Activated naive CD8-positive, alpha-beta T cell treated with anti-CD3 and anti-CD28 coated beads for 36 hours (primary cell): ENCODE measurements at places on chromosomes 2 and 18. TPM values are rescaled to one million over a fixed set of nuclear protein-coding genes. Genes with fewer than 3 reads are reported as not detected.

- DNase-seq, result no peak
Observed at GRCh38 chr2:4135765-4136164, 432.4 kb downstream of the DCDC2C start.

Gene GAL3ST2
- 0.31 TPM for total RNA-seq

Gene CCDC178
- total RNA-seq, result not detected

Gene PARD3B
- total RNA-seq, result 1.1 TPM

- no peak for DNase-seq
Observed at GRCh38 chr2:79855264-79856006, 342.6 kb downstream of the CTNNA2 start.

DNA sequence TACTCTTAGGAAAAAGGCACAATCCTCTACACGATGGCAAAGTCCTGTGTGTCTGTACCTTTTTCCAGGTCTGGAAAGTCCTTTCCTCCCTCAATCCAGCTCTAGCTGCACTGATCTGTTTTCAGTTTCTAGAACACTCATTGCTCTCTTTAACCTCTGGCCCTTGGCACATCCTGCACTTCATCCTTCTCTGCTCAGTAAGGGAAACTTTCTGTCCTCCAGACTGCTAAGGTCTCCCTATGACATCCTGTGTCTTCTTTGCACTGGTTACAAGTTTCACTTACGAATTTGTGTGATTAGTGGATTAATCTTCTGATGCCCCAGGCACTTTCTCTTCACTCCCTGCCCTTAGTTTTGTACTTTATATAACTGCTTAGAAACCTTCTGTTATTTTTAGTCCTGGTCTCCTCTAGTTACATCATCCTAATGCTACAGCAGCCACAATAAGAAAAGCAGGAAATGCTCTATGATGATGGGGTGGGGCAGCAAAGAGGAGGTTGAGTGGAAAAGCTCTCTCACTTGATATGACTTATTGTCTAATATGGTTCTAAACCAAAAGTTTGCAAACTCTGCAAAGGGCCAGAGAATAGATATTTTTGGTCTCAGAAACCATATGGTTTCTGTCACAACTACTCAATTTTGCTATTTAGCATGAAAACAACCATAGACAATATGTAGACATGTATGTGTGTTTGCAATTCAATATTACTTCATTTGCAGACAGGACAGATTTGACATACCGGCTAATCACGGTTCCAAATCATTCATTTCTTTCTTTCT lies 568.2 kb downstream of the THSD7B start:
- DNase-seq, result no peak

DNA sequence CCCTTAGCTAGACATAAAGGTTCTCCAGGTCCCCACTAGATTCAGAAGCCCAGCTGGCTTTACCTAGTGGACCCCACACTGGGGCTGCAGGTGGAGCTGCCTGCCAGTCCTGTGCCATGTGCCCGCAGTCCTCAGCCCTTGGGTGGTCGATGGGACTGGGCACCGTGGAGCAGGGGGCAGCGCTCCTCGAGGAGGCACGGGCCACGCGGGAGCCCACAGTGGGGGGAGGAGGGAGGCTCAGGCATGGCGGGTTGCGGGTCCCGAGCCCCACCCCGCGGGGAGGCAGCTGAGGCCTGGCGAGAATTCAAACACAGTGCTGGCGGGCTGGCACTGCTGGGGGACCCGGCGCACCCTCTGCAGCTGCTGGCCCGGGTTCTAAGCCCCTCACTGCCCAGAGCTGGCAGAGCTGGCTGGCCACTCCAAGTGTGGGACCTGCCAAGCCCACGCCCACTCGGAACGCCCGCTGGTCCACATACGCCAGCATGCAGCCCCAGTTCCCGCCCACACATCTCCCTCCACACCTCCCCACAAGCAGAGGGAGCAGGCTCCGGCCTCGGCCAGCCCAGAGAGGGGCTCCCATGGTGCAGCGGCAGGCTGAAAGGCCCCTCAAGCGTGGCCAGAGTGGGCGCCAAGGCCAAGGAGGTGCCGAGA lies 119.7 kb upstream of the NRXN1 start:
- DNase-seq, result no peak

- no peak for DNase-seq
Observed at GRCh38 chr2:160096409-160096808, 34.0 kb upstream of the PLA2R1 start.

DNA sequence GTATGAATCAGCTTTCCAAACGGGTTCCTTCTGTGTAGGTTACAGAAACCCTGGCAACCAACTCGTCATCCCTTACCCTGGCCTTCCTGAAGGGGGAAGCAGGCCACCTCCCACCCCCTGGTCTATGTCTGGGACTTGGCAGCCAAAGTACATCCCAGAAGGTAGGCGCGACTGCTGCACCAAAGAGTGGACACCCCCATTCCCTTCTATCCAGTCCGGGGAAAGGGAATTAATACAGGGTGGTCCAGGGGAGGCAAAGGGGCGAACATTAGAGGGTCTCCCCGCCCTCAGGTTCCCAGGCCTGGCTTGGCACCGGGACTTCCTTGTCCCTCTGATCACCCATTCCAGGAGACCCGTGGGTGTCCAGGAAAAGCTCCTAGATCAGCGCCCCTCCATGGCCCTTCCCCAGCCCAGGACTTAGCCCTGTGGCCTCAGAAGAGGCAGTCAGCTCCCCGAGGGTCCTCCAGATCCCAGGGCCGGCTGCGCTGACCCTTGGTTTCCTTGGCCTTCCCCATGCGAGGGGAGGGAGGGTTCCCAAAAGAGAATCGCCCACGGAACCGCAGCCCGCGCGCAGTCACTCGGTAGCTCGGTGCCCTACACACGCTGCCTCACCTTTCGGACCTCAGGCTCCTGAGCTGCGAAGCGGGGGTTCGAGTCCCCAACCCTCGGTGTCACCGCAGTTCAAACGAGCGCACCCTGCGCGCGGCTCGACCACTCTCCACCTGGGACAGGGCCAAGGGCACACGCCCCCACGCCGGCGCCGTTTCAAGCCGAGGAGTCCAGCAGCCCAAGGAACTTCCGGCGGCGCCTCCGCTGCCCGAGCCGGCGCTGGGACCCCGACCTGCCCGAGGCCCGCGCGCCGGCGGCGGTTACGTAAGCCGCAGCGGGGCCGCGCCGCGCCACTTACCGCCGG lies at the start of gene PER2:
PER2 (minus strand) TSS at position 874 of the 913 bp plus-strand sequence. CDS start 10,674 bp downstream, outside the sequence.
- DNase-seq, result peak; percentile 45

DNA sequence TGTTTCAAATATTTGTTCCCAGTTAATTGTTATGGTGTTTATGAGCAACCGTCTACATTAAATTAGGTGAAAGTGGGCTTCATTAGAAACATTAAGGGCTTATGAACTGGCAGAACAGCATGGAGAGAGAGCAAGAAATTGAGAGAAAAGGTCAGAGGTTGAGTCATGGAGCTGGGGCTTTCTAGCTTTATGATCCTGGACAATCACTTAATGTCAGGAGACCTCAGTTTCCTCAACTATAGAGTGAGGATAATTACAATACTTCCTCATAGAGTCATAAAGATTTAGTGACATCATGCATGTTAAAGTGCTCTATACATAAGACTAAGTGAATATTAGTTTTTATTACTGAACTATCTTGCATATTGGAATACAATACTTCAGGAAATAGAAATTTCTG lies 83.9 kb downstream of the PLCL1 start:
- no peak for DNase-seq

DNA sequence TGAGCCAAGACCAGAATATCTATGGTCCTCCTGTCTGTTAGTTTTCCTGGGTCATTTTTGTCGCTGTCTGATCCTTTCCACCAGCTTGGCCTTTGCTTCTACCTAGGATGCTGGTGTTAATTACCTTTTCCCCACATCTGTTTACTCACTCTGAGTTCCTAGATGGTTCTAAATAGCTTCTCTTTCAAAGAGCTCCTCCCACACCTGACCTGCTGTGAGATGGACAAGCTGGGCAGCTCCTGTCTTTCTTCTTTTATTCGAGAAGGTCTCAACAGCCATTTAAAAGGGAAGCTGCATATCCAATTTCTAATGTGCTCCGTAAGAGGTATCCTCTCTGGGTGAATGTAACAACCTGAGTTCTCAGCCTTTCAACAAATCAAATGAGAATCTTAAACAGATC lies 156.2 kb downstream of the HRH4 start:
- no peak for DNase-seq

DNA sequence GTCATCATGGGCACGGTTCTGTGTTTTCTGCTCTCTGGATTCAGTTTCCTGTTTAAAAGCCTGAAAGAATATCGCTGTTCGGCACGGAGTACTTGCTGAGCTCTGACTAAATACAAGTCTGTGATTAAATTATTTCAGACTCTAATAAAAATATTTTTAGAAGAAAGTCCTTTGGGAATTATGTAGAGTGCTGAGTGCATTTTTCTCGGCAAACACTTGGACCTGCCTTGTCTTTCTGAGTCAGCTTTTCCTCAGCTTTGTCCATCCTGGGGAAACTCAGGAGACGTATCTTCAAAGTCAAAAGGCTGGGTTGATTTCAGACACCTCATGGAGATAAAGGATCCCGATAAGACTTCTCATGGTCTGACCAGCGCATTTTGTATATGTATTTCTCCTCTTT lies 45.9 kb downstream of the IL1R2 start:
- DNase-seq, result no peak

DNA sequence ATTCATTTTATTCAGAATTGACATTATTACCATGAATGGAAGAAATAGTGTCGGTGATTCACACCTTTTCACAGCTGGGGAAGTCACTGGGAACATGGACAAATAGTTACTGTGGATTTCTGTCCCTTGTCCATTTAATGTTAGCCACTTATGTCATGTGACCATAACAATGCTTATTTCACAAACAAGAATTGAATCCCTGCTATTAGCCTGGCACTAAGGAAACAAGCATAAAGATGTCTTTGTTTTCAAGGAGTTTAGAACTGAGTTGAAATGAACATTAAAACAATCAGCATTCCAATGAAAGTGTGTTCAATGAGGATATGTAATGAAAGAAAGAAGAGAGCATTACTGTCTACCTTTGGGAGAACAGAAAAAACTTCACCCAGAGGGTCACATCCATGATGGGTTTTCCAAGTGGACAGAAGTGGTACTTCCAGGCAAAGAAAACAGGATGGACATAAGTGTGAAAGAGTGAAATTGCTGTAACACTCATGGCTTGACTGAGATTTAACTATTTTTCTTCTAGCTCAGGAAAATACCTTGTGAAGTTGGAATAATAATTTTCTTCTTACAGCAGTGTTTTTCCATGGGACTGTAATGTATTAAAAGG lies 324.5 kb upstream of the UBE2E3 start:
- DNase-seq, result no peak

- DNase-seq, result no peak
Observed at GRCh38 chr2:113079131-113079530, 11.4 kb downstream of the IL1F10 start.

DNA sequence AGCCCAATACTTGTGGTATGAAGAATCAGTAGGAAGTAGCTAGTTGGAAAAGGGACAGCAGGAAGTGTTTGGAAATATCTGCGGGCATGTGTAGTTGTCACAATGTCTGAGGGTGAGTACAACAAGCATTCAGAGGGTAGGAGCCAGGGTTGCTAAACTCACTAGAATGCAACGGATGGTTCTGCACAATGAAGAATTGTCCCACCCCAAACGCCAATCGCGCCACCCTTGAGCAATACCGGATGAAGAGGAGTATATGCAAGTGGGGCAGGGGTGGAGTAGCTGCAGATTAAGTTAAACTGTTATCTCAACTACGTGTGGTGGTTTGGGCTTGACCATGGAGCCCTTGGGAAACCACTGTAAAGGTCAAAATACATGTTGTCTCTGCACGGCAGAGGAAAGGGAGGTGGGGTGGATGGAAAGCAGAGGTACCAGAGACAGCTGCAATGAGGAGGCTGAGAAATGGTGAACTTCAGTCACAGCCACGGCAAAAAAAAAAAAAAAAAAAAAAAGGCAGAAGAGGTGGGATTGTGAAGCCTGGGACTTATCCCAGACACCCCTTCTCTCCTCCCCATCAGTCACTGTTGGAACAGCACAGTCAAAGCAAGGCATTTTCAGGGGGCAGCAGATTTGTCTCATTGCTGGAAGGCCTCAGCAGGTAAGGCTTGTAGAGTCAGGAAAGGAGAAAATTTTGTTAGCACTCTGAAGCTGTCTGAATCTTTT lies 5.2 kb downstream of the CCL20 start:
- no peak for DNase-seq

DNA sequence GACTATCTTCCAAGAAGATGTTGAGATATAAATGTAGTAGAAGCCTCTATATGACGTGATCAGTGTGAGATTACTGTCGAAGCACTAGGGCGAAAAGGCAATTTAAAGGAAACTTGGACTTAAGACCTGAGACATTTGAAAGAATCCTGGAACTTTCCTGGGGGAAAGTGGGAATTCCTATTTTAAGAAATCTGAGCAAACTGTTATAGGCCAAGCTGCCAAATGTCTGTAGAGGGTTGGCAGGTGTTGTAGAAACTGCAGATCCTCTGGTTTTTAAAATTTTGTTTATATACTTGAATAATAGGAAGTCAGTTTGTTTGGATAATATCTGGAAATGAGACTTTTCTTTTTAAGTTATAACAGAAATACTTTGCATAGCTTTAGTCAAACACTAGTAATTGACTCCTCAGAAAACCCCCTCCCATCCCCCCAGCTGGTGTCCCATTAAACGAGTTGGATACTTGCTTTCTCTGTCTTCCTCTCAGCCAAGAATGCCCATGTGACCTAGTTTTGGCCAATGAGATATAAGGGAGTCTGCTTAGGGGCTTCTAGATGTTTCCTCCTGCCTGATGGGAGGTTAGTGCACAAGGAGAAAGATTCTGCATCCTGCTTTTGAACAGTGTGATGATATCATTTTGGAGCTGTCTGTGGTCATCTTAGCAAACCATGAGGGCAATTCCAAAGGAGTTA lies 61.2 kb downstream of the MOGAT1 start:
- no peak for DNase-seq

- no peak for DNase-seq
Observed at GRCh38 chr2:199219551-199219950, 238.2 kb downstream of the SATB2 start.

Gene ZBTB7C
- total RNA-seq, result not detected

Gene C2orf15
- 1.3 TPM for total RNA-seq

- no peak for DNase-seq
Observed at GRCh38 chr2:82224301-82224940, 1919.9 kb upstream of the LRRTM1 start.

- DNase-seq, result no peak
Observed at GRCh38 chr2:8004250-8004681, 677.6 kb upstream of the ID2 start.

Gene TBR1
- total RNA-seq, result not detected

Gene CKAP2L
- 25.8 TPM for total RNA-seq

DNA sequence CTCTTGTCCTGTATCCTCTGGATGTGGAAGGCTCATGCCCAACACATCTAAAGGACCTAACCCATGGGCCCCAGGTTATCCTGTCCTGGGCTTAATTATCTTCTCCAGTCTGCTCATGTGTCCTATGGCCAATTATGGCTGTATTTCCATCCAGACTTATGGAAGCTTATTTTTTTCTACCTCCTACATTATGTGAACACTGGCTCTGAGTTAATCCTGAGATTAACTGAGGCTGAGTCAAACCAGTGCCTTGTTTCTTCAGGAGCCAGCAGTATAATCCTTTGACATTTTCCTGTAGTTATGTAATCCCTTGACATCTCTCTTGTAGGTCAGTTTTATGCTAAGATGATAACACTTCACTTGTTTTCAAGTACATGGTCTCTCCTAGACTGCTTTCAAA lies 213.6 kb downstream of the PMAIP1 start:
- no peak for DNase-seq

- no peak for DNase-seq
Observed at GRCh38 chr18:30245766-30246455, 796.6 kb downstream of the DSC3 start.
